Frontal cortex (tissue), 4 donors: ENCODE measurements at places on chromosomes 3 and 15. TPM values are rescaled to one million over a fixed set of nuclear protein-coding genes. Genes with fewer than 3 reads are reported as not detected.
A peak's percentile ranks its signal among the peaks of the same experiment; 100 is the strongest.

Gene EFHB
- 0.41 TPM for total RNA-seq

DNA sequence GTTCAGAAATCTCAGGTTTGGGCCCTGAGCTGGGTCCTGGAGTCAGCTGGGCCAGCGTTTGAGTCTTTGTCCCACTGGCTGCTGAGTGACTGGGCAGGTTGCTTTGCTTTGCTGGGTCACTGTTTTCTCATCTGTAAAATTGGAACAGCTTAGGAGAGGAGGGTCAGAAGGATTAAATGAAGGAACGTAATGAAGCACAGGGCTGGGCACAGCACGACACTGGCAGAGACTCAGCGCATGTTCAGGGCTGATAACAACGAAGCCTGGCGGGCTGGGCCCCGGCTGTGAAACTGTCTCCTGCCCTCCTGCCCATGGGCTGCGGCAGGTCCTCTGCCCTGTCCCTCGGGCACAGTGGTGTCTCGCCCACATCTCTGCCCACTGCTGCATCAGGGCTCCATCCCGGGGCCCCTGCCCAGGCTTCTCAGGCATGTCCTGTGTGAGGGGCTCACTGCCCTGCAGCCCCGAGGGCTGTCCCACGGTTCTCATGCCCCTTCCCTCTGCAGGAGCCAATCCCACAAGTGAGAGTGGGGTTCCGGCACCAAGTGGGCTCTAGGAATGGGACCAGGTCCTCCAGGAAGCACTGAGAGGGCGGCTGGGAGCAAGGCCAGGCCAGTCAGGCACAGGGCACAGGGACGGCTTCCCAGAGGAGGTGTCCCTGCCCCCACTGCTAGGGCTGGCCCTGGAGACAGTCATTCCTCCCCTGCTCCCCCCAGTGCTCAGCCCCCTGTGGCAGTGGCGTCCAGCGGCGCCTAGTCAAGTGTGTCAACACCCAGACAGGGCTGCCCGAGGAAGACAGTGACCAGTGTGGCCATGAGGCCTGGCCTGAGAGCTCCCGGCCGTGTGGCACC, 88.0 kb downstream of the TBC1D2B start:
- DNase-seq: no peak

Gene ITGA11
- 2.0 TPM for total RNA-seq

DNA sequence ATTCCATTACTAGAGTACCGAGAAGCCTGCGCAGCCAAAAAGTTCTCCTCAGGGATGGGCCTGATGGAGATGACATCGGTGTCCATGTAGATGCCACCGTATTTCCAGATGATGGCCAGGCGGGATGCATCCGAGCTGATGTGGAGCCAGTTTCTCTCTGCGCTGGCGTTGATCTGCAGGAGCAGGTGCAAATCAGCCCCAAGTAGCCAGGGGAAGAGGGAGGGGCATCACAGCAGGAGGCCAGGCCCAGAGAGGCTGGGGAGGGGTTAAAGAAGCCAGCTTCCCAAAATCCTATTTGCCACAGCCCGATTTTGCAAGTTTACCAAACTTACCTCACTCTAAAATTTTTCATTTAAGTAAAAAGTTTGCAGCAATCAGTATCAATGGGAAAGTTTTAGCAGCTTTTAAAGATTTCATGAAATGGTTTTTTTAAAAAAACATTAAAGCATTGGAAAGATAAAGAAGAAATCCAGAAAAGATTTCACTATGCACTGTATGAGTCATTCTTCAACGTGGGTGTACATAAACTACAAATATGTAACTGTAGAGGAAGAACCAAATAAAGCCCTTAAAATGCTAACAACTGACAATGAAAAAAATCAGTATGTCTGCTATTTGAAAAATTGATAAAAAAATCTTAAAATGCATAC, 7.4 kb downstream of the A4GNT start:
- no peak for DNase-seq

Gene PGBD4
- 4.5 TPM for total RNA-seq

Gene CHRD
- 2.0 TPM for total RNA-seq

GRCh38 chr3:23341147-23341838, 138.2 kb downstream of the UBE2E2 start:
- DNase-seq: no peak

- DNase-seq: no peak
These were observed 156.7 kb downstream of the CACNA1D start for GRCh38 chr3:53650928-53651661.

Gene ITIH1
- total RNA-seq: not detected

GRCh38 chr15:91865486-91865885, 12.0 kb downstream of the SLCO3A1 start:
- DNase-seq: no peak

DNA sequence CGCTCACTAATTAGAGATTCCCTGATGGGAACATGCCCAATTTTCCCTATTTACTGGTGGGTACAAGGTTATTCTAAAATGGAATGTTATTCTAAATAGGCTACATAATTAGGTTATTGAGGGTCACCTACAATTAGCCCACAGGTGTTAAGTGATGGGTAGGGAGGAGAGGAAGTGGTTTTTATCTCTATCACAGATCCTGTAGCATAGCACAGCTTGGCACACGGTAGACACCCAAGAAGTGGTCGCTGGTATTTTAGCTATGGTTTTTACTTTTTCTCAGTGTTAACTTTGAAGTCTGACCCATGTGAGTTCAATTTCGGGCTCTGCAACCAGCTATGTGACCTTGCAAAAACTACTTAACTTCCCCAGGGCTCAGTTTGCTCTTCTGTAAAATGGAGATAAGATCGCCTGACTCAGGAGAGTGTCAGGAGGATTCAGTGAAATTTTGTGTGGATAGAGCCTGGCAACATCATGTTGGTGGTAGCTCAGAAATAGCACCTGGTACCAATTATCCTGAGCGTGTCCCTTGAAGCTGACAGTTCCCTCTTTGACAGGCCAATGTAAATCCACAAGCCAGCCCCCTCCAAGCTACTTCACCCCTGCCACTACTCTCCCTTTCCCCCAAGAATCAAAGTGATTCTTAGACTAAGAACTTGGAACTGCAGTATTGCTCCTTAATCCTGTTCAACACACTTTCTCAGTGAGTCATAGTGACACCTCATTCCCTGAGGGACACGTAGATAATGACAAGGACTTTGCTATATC, 8.7 kb upstream of the LMCD1 start:
- DNase-seq: no peak

Gene BTLA
- total RNA-seq: under 0.01 TPM

DNA sequence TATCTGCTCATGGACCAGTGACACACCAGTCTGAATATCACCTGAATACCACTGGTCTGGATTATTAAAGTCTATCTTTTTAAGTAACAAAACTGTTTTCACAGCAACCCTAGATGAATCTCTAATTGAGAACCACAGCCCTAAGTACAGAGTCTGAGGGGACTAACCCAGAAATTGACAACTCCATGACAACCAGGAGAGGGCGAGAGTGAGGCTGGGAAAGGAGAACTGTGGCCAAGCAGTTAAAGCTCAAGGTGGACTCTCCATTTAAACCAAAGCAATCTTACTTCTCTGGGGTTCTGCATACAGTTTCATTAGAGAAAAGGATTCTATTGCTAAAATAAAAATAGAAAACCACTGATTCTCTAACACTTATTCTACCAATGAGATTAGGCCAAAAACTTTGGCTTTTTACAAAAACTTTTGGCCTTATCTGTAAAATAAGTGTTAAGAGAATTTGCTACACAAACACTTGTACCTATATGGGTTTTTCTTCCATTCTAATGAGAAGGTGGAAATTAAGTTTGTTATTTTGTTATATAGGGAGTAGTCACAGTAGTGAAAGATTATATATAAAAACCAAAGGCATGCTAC, 11.4 kb downstream of the NEK10 start:
- no peak for DNase-seq

GRCh38 chr3:64289622-64290021, 64.4 kb upstream of the PRICKLE2 start:
- no peak for DNase-seq

- no peak for DNase-seq
These were observed 78.1 kb upstream of the SETMAR start for GRCh38 chr3:4225005-4225471.

Gene GPR149
- total RNA-seq: 7.7 TPM

Gene ARNT2
- 43.2 TPM for total RNA-seq

DNA sequence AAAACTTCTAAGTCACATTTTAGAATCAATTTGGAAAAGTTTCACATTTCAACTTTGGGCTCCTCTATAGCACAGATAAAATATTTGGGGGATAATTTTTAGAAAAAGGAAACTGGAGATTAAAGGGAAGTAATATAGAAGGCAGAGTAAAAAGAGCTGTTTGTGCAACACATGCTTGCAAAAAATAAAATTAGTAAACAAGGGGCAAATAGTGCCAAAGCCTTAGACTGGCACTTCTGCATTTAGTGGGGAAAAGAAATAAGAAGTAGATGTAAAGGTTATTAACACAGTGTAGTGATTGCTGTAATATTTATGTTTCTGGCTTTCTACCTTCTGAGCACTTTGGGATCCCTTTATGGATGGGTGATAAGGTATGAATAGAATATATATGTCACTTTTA, 246.6 kb downstream of the CBLB start:
- no peak for DNase-seq

DNA sequence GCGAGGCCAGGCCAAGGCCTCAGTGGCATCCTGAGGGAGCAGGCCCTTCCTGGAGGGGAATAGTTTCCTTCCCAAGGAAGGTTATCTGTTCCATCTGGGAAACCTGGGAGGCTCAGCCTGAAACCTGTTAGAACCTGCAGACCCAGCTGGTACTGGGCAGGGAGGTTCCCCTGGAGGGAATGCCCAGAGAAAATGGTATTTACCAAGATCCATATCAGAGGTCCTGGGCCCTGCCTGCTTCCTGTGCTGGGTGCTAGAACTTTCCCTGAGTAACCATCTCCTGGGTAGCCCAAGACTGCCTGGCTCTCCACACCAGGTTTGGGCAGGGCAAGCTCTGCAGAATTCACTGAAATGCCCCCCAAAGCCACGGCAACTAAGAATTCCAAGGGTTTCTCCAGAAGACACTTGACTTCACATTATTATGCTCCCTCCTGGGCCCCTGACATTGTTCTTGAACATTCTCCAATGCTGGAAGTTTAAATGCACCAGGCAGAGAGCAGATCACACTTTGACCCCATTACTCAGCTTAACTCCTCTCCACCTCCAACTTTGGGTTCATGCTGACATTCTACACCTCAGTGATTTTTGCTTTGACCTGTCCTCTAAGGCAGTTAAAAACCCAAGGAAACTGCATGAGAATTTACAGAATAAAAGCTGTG, 2.0 kb downstream of the CA12 start:
- DNase-seq: no peak

DNA sequence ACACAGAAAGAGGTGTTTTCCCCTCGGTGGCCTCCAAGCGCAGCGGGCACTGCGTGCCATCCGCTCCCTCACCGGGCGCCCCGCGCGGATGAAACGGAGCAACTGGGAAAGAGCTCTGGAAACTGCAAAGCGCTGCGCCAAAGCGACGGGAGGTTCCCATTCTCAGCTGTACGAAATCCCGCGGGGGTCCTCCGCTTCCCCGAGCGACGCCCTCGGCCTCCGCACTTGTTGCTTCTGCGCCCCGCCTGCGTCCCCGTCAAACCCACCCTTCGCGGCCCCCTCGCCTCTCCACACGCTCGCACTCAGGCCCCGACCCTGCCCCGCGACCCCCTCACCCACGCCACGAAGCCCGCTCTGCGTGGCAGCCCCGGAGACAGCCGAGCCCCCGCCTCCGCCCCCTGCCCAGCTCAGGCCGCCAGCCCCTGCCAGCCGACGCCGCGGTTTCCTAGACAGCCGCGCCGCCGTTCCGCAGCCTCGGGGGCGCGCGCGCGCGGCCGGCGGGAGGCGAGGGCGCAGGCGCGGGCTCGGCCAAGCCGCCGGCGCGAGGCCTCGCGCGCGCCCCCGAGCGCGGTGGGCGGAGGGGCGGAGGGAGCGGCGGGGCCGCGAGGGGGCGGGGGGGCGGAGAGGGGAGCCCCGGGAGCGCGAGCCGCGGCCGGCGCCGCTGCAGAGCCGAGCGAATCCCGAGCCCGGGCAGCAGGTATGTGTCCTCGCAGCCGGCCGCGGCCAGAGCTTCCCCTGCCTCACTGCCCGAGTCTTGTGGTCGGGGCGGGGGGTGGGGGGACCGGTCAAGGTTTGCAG, at the start of gene TMEM266:
Gene TMEM266 (plus strand): TSS at position 666 of the 798 bp plus-strand sequence. CDS start 74,279 bp downstream, outside the sequence.
- DNase-seq: peak; percentile 79

Gene TMEM212
- not detected for total RNA-seq

Gene CADM2
- total RNA-seq: 64.8 TPM

- DNase-seq: peak; percentile 85
These were observed at the start of gene MYRIP for GRCh38 chr3:39809181-39809994. Gene MYRIP, plus strand, starts transcription at chr3:39809609. Its CDS starts 91,208 bp downstream, at chr3:39900817.

DNA sequence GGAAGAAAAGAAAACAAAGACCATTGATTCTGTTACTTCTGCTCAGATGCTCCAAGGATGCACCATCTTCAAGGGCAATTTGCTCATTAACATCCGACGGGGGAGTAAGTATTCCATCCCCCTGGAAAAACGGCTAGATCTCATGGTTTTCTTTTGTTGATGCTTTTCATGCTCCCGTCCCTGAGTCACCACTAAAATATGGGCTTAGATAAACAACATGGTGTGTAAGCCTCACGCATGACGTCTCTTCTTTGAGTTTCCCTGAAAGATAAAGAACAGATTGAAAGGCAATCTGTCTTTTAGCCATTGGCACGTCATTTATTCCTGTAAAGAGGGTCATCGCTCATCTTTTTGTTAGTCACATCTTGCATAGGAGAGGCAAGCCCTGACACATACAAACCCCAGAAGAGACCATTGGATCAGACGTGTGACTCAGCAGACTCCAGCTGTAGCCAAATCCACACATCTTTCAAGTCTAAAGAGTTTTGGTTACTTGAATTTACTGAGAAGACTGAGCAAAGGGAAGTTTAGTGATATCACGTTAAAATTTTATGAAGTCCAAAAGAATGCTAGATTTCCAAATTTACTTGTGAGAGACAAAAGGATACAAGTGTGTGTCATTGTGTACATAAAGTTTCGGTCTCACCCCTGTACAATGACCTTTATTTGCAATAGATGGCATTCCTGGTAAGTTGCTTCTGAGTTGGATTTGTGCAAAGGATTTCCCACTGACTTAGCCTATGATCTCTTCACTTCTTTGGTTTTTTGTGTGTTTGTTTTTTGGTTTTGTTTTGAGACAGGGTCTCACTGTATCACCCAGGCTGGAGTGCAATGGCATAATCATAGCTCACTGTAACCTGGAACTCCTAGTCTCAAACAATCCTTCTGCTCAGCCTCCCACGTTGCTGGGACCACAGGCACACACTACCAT, 110.5 kb downstream of the PGPEP1L start:
- DNase-seq: no peak

Gene CCR2
- 0.41 TPM for total RNA-seq

GRCh38 chr15:100696452-100696851, 94.1 kb downstream of the ASB7 start:
- no peak for DNase-seq
